ENCODE measurements at places on chromosomes 2 and 18.

DNA sequence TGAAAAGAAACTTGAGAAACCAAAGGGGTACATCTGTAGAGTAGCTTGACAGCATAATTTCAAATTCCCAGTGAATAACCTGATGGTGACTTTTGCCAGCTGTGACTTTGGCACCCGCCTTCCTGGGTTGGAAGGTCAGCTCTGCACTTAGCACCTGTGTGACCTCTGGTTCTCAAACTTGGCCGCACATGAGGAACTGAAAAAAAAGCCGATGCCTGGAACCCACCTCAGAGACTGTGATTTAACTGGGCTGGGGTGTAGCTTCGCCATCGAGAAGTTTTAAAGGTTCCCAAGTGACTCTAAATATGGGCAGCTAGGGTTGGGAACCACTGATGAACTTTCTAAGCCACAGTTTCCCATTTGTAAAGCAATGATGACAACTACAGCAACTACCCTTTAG, 6.5 kb downstream of the EFEMP1 start:
- DNase-seq = no peak

DNA sequence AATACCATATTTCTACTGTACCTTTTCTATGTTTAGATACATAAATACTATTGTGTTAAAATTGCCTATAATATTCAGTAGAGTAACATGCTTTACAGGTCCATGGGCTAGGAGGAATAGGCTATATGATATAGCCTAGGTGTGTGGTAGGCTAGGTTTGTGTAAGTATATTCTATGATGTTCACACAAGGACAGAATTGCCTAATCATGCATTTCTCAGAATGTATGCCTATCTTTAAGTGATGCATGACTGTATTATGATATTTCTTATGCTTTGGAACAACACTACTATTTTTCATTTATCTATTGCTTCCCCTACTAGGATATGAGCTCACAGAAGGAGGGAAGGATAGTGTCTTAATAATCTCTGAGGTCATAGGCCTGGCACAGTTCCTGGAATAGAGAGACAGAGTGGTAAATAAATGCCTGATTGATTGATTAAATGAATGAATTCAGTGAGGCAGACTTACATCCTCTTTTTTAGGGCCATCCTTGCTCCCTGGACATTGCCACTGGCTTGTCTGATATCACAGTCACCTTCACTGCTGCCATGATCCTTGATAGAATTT, 121.0 kb downstream of the MYO3B start:
- DNase-seq = no peak

DNA sequence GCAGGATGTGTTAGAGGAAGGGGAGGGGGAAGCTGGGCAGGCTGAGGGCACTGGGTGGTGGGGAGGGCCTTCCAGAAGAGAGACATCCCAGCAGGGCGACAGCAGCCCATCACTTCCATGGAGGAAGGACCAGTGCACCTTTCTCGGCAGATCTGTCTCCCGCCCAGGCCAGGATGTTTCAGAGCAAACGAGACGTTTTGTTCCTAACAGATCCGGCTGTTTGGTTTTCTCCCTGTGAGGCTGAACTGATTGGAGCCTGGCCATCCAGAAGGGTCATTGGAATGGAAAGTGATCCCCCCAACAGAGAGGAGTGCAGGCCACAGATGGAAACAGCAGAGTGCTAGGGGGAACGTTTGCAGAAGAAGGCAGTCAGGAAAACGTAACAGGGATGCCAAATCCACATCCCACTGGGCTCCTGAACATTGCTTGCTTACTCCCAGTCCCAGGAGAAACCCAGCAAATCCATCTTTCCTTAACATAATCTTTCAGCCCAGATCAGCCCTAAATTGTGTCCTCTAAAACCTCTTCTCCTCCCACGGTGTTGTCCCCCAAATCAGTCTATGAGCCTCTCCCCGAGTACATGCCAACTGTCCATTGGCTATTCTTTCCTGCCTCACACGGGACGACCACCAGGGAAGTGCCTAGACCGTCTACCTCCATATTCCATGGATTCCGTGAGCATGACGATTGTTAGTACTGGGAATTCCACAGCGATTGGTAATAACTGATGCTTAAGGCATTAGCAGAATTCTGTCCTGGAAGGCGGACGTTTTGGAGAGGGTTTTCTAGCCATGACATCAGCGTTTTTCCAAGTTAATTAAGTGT, 126.8 kb downstream of the SEPTIN10 start:
- no peak for DNase-seq

DNA sequence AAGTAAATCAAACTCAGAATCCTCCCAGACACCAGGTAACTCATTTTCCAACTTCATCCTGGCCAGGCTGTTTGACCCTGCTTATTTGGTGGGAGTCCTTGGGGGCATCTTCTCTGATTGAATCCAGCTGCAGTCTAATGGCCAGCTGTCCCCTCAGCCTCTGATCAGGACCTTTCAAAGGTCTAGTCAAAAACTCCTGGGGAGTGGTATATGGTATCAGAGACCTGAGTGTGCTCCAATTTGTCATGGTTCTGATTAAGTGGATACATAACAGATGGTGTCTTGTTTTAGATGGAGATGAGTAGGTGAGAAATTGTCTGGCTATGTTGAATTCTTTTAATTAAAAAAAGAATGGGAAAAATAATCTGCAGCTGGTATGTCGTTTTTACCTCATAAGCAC, 842.6 kb upstream of the ACVR2A start:
- DNase-seq = no peak

DNA sequence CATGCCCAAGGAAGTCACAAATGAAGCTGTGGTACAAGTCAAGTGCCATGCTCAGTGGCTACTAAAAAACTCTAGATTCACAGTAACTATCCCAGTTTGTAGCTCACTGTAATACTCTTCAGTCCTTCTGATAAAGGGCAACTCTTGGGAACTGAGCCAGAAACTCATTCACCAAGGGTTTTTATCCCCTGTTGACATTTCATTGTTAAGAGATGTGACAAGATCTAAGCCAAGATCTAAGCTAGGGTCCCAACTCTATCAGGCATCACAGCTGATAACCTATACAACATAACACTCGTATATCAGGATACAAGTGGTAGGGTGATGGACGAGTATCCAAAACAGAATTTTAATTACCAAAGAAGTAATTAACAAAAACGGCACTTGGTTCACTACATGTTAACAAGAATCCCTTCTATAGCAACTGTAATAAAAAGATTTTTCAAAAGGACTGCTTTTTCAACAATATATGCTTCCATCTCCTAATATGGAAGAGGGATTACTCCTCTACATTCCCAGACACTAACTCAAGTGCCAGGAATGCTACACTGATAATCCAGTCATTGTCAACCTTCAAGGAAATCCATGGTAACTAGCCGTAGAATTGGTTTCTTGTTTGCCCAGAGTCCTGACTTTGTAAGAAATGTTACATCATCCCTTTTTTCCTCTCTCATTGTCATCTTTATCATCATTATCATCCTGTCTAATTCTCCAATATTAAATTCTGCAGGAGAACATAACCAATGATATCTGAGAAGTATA, 111.7 kb downstream of the CDH2 start:
- no peak for DNase-seq

DNA sequence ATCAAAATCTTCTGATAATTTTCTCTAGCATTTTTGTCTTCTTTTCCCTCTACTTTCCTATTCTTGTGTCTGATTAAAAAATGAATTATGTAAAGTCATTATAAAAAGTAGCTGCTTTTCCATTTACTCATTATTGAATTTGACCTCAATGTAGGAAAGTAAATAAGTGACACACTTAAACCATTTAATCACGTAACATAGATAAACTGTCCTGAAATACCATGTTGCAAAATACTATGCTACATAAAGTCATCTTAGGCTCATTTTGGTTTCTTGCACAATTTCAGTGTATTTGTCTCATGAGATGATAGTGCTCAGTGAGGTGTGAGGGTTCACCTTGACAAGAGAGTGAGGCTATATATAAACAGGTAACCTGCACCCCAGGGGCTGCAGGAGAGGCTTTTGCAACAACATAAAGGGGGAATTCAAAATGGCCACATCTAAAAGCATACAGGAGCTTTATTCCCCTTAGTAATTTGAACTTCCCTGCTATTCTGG, 502.7 kb downstream of the RNF144A start:
- no peak for DNase-seq

DNA sequence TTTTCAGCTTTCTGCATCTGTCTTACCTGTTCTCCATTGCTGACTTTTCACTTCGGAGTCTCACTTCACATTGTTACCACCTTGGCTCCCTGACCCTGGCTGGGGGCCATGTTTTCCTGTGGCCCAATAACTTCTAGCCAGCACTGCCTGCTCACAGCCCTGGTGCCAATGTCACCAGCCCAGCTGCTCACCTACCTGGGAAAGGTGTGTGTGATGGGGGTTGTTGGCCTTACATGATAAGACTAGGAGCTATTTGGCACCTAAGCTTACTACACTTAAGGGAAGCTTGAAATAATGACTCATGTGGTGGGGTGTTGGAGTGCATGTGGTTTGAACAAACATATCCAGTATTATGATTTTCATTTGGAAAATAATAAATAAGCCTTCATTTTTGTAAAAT, 37.5 kb upstream of the PGAP1 start:
- no peak for DNase-seq

DNA sequence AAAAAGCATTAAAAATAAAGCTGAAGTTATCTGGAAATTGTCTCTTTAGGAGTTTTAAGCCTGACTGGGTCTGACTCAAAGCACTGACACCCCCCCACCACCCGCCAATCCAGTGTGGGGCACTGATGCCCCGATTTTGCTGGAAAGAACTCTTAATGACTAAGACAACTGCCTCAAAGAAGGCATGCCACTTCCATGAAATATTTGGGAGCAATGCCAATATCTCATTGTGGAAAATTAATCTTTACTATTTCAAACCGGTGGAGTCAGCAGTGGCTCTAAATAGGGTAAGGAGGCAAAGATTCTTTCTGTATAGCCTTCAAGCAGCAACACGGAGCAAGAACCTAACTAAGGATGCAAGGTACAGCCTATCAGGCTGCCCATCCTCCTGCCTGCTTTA, 4.5 kb downstream of the FKBP7 start:
- DNase-seq = no peak

DNA sequence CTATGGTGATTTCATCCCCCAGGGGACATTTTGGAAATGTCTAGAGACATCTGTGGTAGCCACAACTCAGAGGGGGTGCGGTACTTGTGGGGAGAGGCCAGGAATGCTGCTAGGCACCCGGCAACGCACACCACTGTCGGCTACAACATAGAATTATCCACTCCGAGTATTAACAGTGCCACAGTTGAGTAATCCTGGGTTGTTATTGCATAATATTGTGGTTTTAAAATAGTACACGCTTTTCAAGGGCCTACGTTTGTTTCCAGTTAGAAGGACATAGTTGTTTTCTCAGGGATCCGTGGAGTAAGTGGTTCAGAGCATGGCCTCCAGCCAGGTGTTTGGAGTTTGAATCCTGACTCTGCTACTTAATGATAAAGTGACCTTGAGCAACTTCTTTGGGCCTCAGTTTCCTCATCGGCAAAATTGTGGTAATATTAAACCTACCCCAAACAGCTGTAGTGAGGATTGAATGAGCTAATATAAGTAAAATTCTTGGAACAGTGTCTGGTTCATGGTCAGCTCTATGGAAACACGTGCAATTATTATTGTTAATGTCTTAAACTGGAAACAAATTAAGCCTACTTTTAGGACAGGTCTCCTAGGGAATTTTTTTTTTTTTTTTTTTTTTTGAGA, 24.5 kb downstream of the CYP27A1 start:
- DNase-seq = no peak

Measured in immature natural killer cell (primary cell).